ENCODE measurements at places on chromosomes 12 and 14. TPM values are rescaled to one million over a fixed set of nuclear protein-coding genes. Genes with fewer than 3 reads are reported as not detected.

- DNase-seq: no peak
These were observed 75.7 kb downstream of the PITPNM2 start for GRCh38 chr12:123075087-123075645.

- no peak for DNase-seq
These were observed 12.5 kb upstream of the CLEC4E start for GRCh38 chr12:8553088-8553627.

- no peak for DNase-seq
These were observed 6.8 kb downstream of the KRT71 start for GRCh38 chr12:52546126-52546525.

The DIO3 gene
- total RNA-seq: 6.2 TPM
